ENCODE measurements at places on chromosomes 2 and 18.

- DNase-seq = no peak
Measured at GRCh38 chr18:62277045-62277444, 48.1 kb upstream of the TNFRSF11A start.

- no peak for DNase-seq
Measured at GRCh38 chr2:226387499-226387942, 412.1 kb downstream of the IRS1 start.

DNA sequence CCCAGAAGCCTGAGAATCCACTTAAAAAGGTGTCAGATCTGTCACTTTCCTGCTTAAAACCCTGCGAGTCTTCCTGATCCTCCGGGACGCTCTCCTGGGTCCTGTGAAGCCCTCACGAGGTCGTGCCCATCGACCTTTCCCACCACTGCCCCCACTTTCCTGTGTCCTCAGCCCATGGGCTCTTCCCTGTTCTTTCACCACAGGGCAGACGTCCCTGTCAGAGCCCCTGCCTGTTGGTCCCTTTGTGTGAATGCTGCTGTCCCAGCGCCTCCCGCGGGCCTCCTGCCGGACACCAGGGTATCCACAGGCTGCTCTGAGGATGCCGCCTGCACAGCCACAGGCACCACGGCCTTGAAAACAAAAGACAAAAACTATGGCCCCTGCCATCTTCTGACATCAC lies 125.6 kb downstream of the TMEM18 start:
- no peak for DNase-seq

DNA sequence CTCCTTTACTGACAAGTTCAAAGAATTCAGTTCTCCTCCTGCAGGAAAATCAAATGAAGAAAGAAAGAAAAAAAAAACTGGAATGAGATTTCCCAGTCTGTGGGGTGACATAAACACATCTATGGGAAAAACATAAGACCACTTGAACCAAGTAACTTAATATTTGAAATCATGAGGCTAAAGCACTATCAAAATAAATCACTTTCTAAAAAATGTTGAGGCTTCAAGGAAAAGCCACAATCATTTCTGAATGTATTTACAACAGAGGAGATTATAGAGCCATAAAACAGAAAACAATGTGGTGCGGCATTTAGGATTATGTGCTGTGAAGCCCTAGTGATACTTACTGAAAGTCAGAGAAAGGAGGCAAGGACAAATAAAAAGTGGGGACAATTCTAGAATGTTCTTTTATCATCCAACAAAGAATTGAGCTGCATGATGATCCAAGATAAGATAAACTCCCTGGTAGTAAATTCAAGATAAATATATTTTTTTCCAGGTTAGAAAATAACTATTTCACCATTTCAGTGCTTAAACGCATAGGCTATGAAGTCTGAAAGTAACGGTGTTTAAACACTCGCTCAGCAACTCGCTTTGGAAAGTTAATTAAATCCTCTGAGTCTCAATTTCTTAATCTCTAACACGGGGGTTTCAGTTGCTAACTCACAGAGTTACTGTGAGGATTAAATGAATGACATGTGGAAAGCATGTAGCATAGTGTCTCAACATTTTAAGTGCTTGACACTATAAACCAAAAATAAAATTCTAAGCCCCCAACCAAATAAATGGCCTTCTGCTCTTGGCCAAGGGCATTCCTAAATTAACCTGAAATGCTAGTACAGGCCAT lies 288.5 kb downstream of the AGPS start:
- no peak for DNase-seq

DNA sequence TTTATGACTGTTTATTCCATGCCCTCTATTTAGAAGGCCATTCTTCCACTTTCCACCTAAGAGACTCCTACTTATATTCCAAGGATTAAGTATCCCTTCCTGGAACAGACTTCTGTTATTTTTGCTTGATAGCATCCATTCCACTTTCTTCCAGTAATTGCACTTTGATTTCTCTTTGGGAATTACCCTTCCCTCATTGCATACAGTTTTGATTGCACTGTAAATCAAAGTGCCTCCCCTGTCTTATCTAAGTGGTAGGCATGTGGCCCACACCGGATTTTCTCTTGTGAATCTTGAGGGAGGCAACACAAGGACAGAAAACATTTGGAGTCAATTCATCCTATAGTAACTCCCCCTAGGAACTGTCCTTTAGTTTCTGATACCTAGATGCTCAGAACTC lies 120.4 kb downstream of the PDE11A start:
- no peak for DNase-seq

DNA sequence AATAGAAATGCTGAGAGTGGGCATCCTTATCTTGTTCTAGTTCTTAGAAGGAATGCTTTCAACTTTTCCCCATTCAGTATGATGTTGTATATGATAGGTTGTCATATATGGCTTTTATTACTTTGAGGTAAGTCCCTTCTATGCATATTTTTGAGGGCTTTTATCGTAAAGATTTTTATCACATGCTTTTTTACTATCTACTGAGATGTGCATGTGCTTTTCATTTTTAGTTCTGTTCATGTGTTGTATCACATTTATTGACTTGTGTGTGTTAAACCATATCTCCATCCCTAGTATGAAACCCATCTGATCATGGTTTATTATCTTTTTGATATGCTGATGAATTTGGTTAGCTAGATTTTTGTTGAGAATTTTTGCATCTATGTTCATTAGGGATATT lies 1008.8 kb downstream of the CNTNAP5 start:
- DNase-seq = no peak

DNA sequence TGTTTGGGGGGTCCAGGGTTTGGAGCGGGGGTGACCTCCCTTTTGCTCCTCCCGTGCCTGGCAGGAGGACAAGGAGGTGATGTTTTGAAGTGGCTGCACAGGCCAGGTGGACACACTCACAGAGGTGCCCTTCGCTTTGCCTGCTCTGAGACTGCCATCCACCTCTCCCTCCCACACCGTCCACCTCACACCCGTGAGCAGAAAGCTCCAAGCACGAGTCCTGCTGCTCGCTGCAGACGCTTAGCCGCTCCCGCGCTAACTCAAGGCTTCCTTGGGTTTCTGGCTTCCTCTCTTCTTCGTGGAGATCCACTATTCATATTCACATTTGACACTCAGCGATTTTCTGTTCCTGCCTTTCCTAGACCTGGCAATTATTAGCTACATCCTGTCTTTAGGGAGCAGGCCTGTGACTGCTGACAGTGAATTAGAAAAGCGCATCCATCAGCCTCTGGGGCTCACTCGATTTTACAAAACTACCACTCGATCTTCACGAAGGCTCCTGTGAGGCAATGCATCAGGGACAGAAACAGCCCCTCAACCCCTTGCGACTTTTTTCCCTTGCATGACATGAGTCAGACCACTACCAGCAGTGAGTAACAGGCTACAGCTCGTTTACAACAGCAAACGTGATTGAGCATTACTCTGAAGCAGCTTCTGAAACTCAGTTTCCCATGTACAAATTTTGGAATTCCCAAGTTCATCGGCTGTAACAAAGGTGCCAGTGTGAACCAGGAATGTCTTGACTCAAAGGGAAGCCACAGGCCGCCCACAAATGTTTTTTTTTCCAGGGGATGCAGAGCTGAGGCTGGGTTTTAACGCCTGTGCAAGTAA lies 238.7 kb upstream of the SOX11 start:
- DNase-seq = no peak

GRCh38 chr18:59866551-59867269 lies 33.1 kb upstream of the PMAIP1 start:
- no peak for DNase-seq

- DNase-seq = no peak
Measured at GRCh38 chr18:23102493-23103261, 32.6 kb upstream of the CABLES1 start.

DNA sequence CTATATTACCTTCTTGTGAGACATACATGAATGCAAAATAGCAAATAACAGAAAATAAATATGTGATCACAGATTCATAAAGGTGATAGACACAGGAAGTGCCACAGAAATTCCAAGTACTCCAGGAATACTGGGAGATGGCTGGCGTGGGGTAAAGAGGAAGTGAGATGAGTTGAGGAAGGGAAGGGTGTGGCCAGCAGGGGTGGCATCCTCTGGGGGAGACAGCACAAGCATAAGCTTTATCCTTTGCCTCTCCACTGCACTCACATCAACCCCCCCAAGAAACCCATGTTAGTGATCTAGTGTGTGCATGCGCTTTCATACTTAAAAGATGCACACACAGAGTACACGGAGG lies 94.8 kb upstream of the B3GNT7 start:
- DNase-seq = no peak

DNA sequence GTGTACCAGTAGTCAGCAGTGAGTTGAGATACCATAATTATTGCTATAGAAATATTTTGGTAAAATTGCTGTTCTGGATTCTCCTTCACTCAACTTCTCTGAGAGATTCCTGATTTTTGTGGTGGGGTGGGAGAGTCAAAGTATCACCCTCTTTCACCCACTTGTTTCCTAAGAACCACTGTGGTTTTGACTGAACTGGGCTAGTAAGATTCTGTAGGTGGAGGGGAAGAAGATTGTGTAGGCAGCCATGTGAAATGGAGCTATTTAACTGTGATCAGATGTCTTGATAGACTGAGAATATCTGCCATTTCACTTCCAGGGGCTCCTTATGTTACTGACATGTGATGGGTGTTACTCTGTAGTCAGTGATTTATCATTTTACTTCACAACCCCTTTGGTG lies 45.3 kb downstream of the BIRC6 start:
- no peak for DNase-seq

DNA sequence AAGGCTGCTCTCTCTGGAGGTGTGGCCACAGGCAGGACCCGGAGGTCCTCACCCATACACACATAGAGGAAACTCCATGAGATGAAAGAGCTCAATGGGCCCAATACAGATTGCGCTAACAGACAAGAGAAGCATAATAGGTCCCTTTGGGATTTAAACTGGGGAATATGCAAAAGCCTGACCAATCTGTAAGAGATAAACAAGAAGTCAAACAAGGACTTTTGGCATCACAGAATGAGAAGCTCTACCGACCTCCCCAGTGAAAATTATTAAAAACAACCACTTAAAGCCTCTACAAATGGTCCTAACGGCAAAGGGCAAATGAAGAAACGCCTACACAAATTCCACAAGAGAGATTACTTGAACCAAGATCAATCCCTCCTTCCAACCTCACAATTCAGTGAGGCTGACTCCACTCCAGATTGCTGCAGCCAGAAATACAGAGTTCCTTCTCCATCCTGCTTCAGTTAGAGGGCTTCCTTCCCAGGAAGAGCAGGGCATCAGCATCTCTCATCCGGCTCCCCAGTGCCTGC lies 10.8 kb downstream of the IWS1 start:
- DNase-seq = no peak

GRCh38 chr18:56235481-56236013 lies 402.8 kb downstream of the TXNL1 start:
- DNase-seq = no peak

- no peak for DNase-seq
Measured at GRCh38 chr2:1294900-1295299, 118.4 kb upstream of the TPO start.

DNA sequence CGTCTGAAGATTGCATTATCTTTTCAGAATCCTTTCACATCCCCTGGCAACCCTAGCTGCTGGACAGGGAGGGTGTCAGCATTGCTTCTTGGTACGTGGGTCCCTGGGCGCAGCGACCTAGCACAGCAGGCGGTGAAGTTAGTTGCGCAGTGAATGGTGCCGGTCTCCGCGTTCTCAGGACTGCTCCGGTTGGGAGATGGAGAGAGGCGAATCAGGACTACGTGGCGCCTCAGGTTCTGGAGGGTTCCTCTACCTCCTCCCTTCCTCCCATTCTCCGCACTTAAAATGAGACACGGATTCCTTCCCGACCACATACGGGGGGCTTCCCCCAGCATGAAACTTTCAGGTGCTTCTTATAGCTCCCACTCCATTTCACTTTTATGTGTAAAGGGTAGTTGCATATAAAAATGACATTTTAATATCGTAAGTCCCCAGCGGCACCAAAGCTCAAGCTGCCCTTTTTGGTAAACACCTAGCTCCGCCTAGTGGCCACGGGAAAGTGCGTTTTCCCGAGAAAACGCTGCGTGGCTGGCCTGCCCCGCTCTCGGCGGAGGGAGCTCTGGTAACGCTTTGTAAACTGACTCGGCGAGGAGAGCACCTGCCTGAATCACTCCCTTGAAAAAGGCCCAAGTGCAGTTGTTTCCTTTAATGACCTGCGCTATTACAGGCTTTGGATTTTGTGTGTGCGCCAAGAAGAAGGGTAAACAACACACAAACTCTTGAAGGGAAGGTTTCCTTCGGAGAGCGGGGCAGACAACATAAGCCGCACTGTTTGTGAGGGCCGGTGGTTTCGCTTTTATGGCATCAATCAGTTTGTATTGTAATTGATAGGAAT lies 32.9 kb upstream of the INHBB start:
- peak; percentile 73 for DNase-seq

DNA sequence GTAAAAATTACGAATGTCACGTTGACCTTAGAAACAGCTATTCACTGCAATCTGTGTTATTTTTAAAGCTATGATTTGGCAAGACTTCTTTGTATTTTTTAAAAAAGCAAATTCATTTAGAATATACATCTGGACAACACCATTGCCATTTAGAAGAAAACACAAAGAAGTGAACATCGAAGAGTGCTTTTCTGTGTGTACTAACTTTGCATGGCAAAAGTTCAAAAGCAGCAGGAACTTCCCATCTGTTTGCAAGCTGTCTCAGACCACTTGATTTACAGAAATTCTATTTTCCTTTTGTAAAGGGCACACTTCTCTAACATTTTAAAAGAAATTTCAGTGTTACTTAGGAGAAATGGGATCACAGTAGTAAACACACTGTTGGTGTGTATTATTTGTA lies 145.9 kb downstream of the CALCRL start:
- no peak for DNase-seq

DNA sequence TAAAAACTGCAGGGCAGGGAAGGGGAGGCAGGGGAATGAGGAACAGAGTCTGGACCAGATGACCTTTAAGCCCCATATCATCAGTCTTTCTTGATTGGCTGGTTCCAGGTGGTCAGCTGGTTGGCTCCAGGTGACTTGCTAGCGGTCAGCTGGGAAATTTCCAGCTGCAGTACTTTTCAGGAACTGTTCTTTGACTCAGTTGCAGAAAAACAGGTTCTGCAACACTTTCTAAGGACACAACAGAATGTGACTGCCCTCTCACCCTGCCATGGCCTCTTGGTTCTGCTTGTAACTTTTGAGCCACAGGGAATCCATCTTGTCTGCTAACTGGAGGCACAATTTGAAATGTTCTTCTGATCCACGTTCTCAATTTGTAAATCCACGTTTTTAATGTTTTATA lies 278.3 kb upstream of the LRATD1 start:
- no peak for DNase-seq

- DNase-seq = peak; percentile 54
Measured at GRCh38 chr18:48777026-48777743, 173.6 kb downstream of the SMAD7 start.

Data from NCI-H1092 treated with DMSO at 0.1 percent for 48 hours (cell line).